ENCODE measurements at places on chromosomes 1 and 21.
A peak's percentile ranks its signal among the peaks of the same experiment; 100 is the strongest.

GRCh38 chr1:77287535-77287934 is 5.7 kb downstream of the AK5 start:
- DNase-seq: no peak

- DNase-seq: no peak
Measured at GRCh38 chr1:38561725-38562124, 297.8 kb downstream of the RRAGC start.

DNA sequence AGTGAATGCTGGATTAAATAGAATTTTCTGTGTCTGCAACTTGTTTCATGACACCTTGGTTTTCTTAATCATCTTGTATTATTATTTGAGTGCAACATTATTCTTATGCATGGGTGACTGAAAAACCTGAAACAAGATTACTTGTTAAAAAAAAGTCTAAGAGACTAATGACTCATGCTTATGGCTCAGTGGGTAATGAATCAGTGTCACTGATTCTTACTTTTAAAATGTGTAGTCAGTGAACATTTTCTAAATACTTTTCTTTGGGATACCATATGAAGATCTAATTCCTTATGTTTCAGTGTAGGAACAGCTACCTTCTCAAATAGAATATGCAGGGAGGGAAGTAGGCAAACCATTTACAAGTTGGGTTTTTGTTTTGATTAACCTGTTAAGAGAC is 65.5 kb downstream of the PRKAA2 start:
- DNase-seq: no peak

DNA sequence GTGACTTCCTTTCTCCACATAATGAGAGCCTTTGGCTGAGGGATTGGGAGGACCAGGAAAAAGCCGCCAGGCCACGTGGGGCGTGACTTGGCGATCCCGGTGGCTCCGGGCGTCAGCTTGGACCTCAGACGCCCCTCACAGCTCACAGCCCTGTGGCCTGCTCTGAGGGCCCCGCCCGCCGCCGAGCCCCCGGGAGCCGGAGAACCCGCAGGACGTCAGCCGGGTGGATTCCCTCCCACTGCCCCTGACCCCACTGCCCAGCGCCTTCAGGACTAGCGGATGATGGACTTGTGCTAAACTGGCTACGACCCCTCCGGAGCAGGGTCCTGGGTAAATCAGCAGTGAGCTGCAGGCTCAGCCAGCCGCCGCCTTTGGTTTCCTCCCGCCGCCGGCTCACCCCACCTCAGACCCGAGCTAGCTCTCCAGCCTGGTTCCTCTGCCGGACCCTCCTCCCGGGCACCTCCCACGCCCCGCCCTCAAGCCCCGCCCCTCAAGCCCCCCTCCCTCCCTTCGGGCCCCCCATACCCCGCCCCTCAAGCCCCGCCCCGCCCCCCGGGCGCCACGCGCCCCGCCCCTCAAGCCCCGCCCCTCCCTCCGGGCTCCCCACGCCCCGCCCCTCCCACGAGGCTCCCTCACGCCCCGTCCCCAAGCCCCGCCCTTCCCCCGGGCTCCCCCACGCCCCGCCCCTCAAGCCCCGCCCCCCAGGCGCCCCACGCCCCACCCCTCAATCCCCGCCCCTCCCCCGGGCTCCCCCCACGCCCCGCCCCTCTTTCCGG is 10.0 kb upstream of the FAAP20 start:
- DNase-seq: no peak

GRCh38 chr1:65232461-65232990 is 76.8 kb upstream of the DNAJC6 start:
- DNase-seq: no peak

GRCh38 chr1:214660900-214661299 is 57.9 kb downstream of the CENPF start:
- no peak for DNase-seq

DNA sequence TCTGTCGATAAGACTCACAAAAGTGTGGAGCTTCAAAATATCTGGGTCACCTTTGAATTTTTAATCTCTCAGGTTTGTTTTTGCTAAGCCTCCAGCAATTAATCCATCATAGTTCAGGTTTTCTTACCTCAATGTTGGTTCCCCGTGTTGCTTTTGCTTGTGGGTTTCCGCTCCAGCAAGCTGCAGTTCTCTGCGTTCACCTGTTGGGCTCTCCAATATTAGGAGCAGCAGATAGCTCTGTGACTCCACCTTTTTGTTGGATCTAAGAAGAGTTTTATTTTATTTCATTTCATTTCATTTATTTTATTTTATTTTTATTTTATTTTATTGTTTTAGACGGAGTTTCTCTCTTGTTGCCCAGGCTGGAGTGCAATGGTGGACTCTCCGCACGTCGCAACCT is 335.5 kb downstream of the COL11A1 start:
- no peak for DNase-seq

- DNase-seq: no peak
Measured at GRCh38 chr1:166164995-166165660, 1.7 kb downstream of the FAM78B start.

DNA sequence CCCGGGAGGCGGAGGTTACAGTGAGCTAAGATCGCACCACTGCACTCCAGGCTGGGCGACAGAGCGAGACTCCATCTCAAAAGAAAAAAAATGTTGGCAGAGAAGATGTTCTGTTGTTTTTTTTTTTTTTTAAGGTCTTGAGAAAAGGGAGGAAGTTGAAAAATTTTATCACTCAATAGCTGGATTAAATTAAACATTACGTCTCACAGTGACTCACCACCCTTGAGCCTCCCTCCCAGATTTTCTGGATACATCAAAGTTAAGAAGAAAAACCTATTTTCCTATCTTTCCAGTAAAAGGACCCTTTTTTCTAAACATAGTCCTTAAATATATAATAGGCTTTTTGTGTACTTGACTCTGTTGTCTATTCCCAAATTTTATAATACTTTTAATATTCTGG is 35.5 kb downstream of the IFNAR1 start:
- no peak for DNase-seq

DNA sequence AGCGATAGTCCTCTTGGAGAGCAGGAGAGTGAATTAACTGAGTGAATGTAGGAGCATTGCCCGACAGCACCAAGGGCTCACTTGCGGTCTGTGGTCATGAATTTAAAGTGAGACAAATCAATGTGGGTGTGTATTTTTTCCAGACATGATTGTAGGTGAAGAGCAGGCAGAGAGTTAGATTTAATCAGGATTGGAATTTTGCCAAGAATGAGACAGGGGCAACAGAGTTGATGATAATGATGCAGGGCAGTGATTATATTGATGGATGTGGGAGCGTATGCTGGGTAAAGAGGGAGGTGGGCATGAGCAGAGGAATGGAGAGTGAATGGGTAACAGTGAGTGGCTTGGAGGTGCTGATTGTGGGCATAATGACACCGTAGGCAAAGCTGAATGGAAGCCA is 20.0 kb upstream of the SYT6 start:
- DNase-seq: no peak

GRCh38 chr1:48673332-48674105 is 103.2 kb downstream of the BEND5 start:
- DNase-seq: no peak

DNA sequence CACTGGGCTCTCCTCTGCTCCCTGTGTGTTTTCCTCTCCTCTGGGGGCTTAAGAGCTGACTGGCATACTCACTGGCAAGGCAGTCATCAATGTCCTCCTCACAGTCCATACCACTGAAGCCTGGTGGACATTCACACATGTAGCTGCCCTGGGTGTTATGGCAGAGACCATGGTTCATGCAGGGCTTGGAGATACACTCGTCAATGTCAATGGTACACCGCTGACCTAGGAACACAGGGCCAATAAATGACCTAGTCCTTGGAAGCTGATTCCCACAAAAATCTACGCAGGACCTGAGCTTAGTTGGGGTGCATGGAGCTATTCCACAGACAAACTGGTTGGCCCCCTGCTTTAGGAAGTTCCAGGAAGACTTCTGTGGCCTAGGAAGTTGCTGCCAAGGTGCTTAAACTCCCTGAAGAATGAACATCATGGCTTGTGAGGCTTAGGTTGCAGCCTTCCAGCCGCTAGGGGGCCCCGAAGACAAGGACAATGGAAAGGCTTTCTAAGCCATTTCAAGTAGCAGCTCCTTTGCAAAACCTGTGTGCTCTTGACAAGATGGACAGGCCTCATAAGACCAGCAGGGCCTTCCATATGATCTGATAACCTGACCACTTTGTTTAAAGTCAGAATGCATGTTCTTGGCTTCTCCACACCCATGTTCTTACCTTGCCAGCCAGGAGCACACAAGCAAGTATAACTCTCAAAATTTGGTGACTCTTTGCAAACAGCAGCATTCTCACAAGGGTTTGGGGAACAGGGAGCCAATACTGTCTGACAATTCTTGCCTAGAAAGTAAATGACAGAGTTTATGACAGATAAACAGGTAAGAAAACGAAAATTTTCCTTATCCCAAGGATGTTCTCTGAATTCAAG is 52.3 kb upstream of the ADAM30 start:
- peak; percentile 45 for DNase-seq

DNA sequence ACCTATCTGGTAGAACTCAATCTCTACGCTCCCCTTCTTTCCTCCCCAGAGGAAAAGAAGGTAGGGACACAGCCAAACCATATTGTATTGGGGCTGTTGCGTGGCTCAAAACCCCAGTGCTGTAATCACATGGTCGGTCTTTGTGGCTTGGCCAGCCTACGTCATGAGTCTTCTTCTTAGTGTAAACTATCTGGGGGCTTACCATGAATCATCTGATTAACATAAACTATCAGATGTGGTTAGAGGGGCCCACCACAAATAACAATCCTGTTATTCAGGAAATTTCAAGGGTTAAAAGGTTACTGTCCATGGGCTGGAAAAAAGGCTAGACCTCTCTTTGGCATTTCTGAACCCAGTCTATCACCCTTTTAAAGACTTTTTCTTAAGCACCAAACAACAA is 49.5 kb upstream of the GPR52 start:
- DNase-seq: no peak

GRCh38 chr1:6016191-6016865 is 24.1 kb upstream of the NPHP4 start:
- DNase-seq: no peak

- peak; percentile 27 for DNase-seq
Measured at GRCh38 chr1:113929750-113930498, 800 bp downstream of the HIPK1 start.

GRCh38 chr1:37828410-37829074 is 20.5 kb upstream of the YRDC start:
- no peak for DNase-seq

- no peak for DNase-seq
Measured at GRCh38 chr1:18485227-18485626, 4.5 kb downstream of the KLHDC7A start.

GRCh38 chr1:43331688-43332087 is 5.9 kb upstream of the MPL start:
- no peak for DNase-seq
